Foreskin keratinocyte (primary cell): ENCODE measurements at places on chromosomes 13 and 19. TPM values are rescaled to one million over a fixed set of nuclear protein-coding genes. Genes with fewer than 3 reads are reported as not detected.

- no peak for DNase-seq
Observed at GRCh38 chr19:27777242-27777641, 1435.7 kb downstream of the UQCRFS1 start.

DNA sequence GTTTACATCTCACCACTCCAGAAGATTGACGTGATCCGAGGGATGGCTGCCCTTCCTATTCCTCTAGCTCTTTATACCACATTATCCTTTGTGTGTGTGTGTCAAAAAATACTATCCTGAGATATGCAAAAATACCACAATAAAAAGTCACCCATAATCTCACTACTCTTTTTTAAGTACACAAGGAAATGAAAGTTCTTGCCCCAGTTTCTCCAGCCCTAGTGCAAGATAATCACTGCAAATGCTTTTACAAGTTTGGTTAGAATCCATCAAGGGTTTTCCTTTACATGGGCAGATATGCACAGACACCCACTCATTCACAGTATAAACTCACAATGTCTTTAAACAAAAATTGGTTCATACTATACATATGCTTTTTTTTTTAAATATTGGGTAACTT, 89.3 kb downstream of the DIAPH3 start:
- DNase-seq = no peak

DNA sequence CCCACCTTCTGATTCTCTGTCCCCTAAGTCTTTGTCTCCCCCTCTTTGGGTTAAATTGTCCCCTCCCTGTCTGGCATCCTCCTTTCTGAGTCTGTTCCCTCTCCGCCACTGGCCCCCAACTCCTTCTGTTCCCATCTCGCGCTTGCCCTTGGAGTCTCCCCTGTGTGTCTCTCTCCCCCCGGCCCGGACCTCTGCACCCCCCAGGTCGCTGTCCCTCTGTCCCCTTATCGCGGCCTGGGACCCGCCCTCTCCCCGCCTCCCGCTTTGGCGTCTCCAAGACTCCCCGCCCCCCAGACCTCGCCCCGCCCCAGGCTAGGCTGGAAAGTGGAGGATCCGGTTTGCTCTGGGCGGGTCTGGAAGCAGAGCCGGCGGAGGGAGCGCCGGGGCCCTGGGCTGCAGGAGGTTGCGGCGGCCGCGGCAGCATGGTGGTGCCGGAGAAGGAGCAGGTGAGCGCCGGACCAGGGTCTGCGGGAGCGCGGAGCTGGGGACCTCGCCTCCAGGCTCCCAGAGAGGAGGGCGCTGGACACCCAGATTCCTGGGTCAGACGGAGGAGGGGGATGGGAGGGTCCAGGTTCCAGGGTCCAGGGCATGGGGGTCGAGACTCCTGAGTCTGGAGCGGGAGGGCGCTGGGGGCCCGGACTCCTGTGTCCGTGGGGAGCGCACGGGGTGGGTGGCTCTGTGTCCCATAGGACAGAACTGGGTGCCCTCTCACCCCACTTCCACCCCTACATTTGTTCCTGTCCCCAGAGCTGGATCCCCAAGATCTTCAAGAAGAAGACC, at the start of gene TRPM4:
Gene TRPM4, plus strand, starts transcription at position 348 of the 780 bp plus-strand sequence. Its CDS starts 75 bp downstream, at position 423.
- no peak for DNase-seq

GRCh38 chr13:113537909-113538688, 46.5 kb upstream of the TFDP1 start:
- DNase-seq = no peak

GRCh38 chr13:27396252-27396846, 28.1 kb upstream of the GTF3A start:
- no peak for DNase-seq

GRCh38 chr13:29319451-29319850, 276.0 kb downstream of the SLC7A1 start:
- DNase-seq = no peak

Gene IGFL1
- 0.71 and 0.75 TPM in 2 replicates for total RNA-seq

Gene GIPC3
- not detected in 2 replicates for total RNA-seq

Gene SPACA4
- total RNA-seq = not detected in 2 replicates
